Activated T-cell treated with anti-CD3 and anti-CD28 coated beads, Interleukin-2, amount 50 U/mL, for 48 hours (primary cell): ENCODE measurements at places on chromosomes 3 and 15.

- no peak for DNase-seq
Observed at GRCh38 chr3:119314821-119315220, 20.6 kb downstream of the ARHGAP31 start.

DNA sequence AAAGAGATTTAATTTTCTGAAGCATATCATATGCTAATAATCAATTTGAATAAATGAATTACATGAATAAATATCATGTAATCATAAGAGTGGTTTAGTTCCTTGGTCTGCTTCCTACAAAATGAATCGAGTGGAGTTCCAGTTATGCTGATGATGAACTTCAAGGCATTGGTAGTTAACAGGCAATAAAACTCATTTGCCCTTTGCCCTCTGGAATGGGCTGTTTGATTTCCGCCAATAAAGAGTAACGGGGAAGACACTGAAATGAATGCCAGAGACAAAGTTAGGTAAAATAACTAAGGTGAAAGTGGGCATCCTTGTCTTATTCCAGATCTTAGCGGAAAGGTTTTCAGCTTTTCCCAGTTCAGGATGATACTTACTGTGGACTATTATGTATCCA is 90.1 kb downstream of the C3orf38 start:
- DNase-seq = no peak

DNA sequence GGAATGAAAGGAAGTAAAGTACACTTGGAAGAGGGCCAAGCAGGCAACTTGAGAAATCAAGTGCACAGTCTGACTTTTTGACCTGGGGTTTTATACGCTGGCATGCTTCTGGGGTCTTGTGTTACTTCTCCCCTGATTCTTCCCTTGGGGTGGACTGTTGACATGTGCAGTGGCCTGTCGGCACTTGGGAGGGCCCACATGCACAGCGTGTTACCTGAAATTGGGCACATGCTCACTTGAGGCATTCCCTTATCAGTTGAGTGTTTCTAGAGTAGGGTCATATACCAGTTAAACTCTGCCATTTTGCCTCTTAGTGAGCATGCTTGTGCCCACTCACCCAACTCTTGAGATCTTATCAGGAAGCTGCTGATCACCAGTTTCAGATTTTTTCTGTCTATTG is 329.1 kb upstream of the SOX2 start:
- DNase-seq = no peak

- no peak for DNase-seq
Observed at GRCh38 chr3:14096742-14097141, 27.9 kb downstream of the CHCHD4 start.

GRCh38 chr3:37886395-37886794 is 24.7 kb downstream of the CTDSPL start:
- no peak for DNase-seq

- no peak for DNase-seq
Observed at GRCh38 chr3:188135271-188135670, 18.7 kb upstream of the LPP start.

DNA sequence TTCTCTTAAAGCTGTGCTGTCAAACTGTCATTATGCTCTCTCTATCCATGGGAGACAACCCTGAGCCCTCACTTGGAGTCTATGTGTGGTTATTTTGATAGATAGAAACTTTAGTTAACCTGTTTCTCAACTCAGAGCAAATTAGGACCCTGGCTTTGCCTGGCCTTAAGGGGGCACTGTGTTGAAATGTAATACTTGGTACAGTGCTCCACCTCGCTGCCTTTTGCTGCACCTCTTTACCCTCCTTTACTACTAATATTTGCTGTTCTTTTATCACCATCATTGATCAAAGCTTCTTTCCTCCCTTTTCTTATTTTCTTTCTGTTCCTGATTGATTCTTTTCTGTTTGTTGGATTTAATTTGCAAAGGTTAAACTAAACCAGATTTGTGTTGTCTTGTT is 34.3 kb downstream of the STT3B start:
- DNase-seq = no peak

- DNase-seq = peak; percentile 98
Observed at GRCh38 chr3:121834671-121835464, at the start of the genes EAF2 and IQCB1. Gene EAF2 (plus strand): TSS chr3:121835209. CDS start chr3:121835286, 77 bp downstream. Gene IQCB1 (minus strand): TSS chr3:121835060. CDS start chr3:121828960, 6,100 bp downstream.

- DNase-seq = no peak
Observed at GRCh38 chr3:57108684-57109083, 48.2 kb downstream of the SPATA12 start.

DNA sequence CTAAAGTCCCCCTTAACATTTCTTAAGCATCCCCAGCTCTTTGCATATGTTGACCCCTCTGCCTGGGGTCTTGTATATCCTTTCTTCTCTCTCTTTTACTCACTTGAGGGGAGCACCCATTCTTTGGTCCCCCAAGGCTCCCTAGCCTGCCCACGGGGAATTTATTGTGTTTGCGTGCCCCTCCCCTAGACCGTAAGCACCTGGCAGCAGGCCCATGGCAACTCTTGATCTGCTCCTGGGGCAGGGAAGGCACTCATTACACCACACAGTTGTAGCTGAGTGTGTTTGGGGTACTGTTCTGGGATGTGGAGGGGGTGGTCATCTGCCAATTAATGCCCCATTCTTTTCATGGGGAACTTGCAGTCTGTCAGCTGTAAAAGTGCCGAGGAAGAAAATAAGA is 27.3 kb upstream of the SMAD6 start:
- DNase-seq = no peak

DNA sequence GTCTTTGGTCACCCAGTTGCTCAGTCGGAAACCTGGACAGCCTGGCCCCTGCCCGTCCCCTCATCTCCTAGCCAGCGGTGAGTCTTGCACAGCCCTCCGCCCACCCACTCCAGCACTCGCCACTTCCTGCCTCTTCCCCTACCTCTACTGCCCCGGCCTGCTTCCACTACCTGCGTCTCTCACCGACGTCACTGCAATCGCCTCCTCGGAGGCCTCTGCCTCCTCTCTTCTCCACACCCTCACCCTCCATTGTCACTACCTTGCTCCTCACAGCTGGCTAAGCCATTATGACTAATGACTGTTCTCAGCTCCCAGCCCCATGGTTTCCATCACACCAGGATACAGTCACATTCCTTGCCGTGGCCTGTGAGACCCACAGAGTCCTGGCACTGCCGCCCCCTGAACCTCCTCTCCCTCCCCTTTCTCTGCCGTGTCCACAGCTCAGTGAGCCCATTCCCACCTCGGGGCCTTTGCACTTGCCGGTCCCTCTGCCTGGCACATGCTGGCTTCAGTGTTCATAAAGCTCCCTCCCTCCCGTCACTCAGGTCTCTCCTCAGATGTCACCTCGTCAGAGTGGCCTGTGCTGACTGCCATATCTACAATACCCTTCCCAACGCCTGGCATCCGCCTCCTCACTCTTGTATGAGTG is 104.8 kb downstream of the FBLN2 start:
- no peak for DNase-seq
